ENCODE measurements at places on chromosomes 7 and 10.

- DNase-seq = no peak
Measured at GRCh38 chr7:156279635-156280034, 360.9 kb upstream of the RNF32 start.

DNA sequence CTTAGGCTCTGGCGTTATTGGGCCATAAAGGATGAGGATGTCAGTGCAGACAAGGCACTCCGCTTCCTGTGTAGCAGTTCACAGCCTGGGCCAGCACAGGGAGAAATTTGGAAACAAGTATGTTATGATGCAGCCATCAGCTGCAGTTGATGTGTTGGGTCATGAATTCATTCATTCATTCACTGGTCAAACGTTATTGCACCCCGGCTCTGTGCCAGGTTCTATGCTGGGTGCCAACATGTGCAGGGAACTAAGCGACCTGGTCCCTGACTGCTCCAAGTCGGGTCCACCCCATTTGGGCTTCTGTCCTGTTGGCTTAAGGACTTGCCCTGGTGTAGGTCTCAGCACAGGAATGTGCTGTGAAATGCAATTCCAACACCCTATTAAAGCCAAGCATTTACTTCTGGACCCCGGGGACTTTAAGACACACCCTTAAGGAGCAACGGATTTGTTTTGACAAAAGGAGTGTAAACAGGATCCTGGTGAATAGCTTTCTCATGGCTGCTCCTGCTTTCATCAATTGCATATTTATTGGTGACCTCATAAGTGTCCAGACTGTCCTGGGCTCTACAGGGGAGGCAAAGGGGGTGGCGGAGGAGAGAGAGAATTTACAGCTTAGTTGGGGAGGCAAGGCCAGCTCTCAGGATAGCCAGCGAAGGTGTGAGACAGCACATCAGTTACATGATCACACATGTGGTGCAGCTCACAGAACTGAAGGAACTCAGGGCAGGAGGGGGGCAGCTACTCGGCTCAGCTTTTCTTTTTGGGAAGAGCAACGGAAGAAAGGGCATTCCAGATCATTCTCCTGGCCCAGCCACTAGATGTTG, 158.6 kb downstream of the GRK5 start:
- no peak for DNase-seq

GRCh38 chr7:1365846-1366245, 93.4 kb downstream of the MICALL2 start:
- DNase-seq = no peak

- no peak for DNase-seq
Measured at GRCh38 chr7:31647511-31647910, 39.5 kb upstream of the PPP1R17 start.

- DNase-seq = no peak
Measured at GRCh38 chr10:77554996-77555397, 82.6 kb downstream of the KCNMA1 start.

DNA sequence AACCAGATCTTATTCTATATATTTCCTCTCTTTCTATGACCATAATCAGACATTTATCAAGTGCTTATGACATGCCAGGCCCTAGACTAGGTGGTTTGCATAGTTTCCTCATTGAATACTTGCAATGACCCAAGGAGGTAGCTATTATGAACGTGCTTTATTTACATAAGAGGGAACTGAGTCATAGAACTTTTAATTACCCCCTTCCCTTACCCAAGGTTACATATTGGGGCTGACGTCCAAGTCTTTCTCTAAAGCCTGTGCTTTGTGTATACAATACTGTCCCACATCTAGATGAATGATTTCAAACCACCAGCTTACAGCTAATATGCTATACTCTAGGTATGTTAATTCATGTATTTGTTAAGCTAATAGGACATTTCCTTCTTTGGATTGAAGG, 91.9 kb upstream of the NPY start:
- DNase-seq = no peak

DNA sequence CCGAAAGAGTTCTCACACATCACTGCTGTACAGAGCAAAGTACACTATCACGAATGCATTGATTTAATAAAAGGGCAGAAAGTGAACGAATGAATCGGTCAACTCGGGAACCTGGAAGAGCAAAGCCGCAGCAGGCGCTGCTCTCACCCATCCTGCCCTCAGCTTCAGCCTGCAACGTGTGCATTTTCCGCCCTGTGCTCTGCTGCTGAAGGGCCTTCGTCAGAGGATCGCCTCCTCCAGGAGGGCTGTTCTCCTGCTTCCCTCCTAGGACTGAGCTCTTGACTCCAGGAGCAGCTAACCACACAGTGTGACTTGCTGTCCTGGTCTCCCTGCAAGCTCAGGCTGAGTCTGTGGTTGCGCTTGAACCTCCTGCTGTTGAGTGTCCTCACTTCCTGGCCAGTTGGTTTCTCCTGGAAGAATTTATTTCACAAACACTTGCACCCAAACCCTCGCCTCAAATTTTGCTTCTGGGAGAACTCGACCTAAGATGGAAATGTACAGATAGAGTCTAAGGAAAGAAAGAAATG, 473.0 kb upstream of the KLF6 start:
- no peak for DNase-seq

- DNase-seq = no peak
Measured at GRCh38 chr7:27546610-27547009, 116.1 kb downstream of the HIBADH start.

GRCh38 chr10:131758939-131759301, 141.9 kb upstream of the PPP2R2D start:
- DNase-seq = no peak

DNA sequence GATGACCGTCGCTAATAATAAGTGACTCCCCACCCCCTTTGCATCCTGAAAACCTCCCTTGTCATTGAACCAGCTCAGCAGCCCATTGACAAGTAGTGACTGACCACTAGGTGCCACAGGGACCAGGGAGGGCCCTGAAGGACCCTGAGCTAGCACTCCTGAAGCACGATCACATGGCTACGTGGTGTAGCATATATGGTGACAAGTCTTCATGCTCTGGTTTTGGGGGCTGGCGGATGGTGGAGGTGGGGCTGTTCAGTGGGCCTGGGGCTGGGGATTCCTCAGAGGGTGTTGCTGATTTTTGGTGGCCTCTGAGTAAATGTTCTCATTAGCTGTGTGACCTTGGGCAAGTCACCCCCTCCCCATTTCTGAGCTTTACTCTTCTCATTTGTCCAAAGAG, 4.7 kb downstream of the ADAMTS14 start:
- no peak for DNase-seq

DNA sequence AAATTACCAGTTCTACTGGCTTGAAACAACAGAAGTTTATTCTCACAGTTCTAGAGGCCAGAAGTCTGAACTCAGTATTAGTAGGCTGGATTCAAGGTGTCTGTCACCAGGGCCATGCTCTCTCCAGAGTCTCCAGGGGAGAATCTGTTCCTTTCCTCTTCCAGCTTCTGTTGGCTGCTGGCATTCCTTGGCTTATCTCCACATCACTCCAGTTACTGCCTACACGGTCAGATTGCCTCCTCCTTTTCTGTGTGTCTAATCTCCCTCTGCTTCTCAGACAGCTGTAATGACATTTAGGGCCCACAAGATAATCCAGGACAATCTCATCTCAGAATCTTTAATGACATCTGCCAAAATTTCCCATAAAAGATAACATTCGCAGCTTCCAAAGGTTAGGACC, 36.6 kb downstream of the MAPK8 start:
- DNase-seq = no peak

DNA sequence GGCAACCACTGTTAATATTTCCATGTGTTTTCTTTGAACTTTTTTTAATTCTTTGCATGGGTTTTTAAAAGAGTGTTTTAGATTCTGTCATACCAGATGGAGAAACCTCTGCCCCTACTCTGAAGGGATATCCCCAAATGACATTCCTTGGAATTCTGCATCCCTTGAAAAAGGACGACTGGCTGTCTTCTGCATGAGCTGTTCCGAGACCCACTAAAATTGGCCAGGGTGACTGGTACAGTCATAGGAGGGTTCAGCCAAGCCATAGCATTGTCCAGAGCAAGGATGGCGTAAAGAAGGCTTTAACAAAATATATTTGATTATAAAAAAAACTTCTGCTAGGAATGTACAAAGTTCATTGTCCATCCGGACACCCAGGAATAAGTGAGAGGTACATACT, 952.9 kb downstream of the NRG3 start:
- no peak for DNase-seq

GRCh38 chr7:10300577-10300976, 673.1 kb upstream of the PHF14 start:
- no peak for DNase-seq

DNA sequence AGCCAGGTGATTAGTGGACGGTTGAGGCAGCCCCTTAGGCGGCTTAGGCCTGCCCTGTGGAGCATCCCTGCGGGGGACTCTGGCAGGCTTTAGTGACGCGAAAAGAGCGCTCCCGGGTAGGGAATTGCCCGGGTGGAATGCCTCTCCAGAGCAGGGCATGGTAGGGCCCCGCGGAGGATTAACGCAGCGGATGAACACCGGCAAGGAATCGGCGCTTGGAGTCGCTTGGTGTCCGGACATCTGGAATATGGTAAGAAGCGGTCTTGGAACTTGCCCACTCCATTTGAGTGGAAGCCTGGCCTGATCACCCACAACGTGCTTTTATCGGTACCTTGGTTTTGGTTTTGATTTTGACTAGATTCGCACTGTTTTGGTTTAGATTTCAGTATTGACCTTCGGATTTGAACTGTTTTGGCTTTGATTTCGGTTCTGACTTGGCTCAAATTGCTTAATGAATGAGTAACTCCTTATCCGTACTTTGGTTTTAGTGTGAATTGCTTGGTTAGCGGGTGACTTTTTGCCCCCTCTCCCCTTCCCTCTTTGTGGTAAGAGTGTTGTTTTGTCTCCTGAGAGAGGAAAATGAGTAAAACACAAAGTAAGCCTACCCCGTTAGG, 24.2 kb upstream of the CHST3 start:
- peak; percentile 56 for DNase-seq

- no peak for DNase-seq
Measured at GRCh38 chr10:21495002-21495751, 30.3 kb downstream of the SKIDA1 start.

DNA sequence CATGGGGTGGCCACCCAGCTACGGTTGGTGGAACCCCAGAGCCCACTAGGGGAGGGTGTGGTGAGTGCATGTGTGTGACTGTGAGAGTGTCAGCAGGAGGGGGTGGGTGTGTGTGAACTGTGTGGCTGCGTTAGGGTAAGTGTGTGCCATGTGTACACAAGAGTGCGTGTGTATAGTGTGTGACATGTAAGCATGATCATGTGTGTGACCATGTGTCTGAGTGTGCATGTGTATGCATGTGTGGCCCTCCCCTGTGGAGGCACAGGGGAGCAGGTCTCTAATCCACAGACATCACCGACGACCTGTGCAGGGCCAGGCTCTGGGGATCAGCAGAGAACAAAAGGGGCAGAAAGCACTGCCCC, 3.5 kb upstream of the CFAP46 start:
- no peak for DNase-seq

- DNase-seq = no peak
Measured at GRCh38 chr10:80199828-80200227, 5.5 kb downstream of the ANXA11 start.

DNA sequence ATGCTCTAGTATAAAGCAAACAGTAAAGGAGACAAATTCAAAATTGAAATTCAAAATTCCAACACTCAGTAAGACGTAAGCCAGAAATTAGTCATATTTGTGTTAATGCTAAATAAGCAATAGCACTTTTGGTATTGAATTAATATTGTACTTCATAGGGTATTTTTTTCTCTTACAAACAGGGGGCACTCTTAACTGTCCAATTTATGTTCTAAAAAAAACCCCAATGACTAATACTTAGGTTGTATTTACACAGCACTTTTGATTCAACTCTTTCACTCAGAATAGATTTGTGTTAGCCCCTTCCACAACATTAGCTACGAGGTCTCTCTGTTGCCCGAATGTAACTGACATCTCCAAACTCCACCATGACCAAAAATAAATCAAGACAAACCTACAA, 284.9 kb upstream of the COBL start:
- DNase-seq = no peak

GRCh38 chr10:102595897-102596296, 48.4 kb upstream of the TRIM8 start:
- no peak for DNase-seq

GRCh38 chr7:128112018-128112780, 81.0 kb upstream of the LRRC4 start:
- DNase-seq = no peak

- DNase-seq = no peak
Measured at GRCh38 chr7:34184466-34184865, 279.1 kb downstream of the BMPER start.

GRCh38 chr10:104069613-104070012, 16.1 kb downstream of the COL17A1 start:
- DNase-seq = no peak

GRCh38 chr7:4690953-4691856, 9.1 kb downstream of the FOXK1 start:
- no peak for DNase-seq

- no peak for DNase-seq
Measured at GRCh38 chr7:157501581-157501980, 164.8 kb downstream of the DNAJB6 start.

DNA sequence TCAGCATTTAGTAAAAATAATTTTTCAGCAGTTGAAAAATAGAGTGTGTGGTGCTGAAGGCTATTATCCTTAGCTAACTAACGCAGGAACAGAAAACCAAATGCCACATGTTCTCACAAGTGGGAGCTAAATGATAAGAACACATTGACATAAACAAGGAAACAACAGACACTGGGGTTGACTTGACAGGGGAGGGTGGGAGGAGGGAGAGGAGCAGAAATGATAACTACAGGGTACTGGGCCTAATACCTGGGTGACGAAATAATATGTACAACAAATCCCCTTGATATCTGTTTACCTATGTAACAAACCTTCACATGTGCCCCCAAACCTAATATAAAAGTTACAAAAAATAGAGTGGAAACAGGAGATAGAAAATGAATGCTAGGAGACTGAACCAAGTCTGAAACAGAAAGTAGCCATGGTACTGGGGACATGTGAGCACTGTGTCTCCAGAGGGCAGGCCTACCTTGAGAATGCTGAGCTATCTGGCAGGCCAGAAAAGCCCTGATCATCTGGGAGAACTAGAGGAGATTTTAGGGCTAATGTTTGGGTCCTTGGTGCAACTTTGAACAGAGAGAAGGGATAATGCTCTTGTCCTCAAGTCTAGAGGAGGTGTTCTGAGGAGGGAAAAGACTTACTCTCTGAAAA, 4.7 kb upstream of the EFCAB10 start:
- DNase-seq = no peak

DNA sequence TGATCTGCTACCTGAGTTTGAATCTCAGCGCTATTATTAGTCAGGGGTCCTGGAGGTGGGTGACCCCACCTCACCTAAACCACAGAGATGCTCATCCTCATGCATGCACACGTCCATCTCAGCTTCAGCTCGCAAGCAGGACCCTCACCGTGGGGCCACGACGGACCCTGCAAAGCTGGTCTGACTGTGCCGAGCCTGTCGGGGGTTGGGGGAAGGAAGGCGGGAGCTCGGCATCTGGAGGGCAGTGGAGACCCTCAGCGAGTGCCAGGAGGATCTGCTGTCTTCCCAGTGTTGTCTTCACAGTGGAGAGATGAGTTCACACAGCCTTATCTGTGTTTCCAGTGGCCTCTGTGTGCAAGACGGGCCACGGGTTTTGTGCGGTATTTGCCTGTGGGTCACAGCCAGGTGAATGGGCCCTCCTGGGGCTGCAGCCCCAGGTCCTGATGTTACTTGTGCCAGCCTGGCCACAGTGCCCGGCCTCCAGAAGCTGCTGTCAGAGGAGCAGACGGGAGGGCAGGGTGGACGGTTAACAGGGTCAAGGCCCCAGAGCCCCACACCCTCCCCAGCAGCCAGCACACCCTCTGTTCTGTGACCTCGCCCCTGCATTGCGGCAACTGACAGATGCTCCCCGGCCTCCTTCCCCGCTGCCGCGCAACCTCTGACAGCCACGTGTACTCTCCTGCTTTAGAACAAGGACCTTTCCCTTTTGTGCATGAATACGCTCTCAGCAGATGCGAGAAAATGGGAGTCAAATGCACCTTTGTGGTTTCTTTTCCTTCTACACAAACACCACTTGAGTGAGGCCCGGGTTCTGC, 528.8 kb downstream of the DNAJB6 start:
- no peak for DNase-seq

Data from stimulated activated effector memory CD8-positive, alpha-beta T cell treated with anti-CD3 and anti-CD28 coated beads, Interleukin-12 subunit alpha, Interleukin-12 subunit beta, amount 100 ng/mL, for 72 hours (primary cell).